ENCODE measurements at places on chromosomes 13 and 19.

DNA sequence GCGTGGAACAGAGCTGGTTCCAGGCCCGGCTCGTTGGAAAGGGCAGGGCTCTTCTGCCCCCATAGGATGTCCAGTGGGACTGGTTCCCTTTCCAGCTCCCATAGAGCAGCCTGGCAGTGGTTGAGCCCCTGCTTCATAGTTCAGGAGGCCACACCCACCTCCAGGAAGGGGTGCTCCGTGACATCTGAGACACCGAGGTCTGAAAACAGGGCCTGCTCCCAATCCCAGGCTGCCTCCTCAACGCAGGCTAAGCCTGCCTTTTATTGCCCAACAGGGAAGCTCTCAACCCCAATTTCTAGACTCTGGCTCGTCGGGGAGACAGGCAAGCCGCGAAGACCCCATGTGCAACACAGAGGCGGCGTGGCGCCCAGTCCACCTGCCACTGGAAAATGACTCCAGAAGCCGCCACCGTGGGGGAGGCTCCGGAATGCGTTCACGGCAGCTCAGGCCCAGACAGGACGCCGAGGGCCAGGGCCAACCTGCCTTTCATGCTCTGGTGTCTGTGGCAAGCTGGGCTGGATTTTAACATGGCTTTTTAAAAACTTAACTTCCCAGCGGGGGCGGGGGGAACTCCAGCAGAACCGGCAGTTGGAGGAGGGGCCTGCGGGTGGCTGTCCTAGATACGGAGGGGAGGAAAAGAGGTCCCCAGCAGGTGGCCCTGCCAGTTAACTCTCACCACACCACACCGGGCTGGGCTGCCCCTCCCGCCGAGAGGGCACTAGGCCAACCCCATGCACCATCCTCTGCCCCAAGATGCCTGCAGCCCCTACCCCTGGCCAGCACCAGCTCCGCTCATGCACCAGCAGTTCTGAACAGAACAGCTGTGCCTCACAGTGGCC lies 17.9 kb upstream of the TINCR start:
- no peak for DNase-seq

DNA sequence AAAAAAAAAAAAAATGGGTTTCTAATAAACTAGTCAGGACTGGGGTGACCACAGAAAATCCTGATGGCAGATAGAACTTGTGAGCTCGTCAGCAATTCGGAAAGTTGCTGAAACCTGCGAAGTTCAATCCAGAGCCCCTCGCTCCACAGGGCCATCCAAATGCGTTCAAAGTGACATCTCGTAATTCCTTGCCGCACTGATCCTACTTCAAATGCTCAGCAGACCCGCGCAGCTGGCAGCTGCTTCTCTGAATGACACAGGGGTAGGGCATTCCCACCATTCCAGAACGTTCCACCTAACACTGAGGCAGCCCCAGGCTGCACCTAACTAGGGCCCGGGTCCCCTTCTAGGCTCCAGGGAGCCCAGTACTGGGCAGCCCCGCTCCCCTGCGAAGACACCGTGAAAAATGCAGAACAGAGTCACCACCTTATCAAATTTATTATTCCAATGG lies 4.8 kb upstream of the DAPK3 start:
- no peak for DNase-seq

DNA sequence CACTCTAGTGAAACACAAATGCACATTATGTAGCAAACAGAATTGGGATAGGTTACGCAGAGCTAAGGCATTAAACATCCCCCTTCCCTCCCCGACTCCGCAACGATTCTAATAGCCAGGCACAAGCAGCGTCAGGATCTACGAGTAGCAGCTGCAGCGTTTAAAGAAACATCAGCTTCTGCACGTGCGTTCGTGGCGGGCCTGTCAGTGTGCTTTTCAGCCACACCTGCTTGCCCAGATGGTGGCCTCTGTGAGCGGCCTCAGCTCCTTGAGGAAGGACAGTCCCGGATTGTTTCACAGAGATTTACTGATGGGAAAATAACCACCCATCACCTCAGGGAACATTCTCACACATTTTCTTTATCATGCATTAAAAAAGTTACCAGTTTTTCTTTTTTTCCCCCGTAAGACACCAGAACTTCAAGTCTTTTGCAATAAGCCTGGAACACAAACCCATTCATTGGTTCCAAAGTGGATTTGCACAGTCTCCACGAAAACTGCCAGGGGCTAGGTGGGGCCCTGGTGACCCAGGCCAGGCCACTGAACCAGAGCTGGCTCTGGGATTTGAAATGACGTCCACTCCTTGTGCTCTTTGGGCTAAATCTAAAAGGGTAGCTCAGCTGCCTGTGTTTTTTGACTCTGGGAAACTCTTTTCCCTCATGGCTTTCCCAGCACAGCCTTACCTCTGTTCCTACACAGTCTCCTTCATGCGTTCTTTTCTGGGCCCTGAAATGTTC lies 325.5 kb downstream of the KCNRG start:
- DNase-seq: no peak

DNA sequence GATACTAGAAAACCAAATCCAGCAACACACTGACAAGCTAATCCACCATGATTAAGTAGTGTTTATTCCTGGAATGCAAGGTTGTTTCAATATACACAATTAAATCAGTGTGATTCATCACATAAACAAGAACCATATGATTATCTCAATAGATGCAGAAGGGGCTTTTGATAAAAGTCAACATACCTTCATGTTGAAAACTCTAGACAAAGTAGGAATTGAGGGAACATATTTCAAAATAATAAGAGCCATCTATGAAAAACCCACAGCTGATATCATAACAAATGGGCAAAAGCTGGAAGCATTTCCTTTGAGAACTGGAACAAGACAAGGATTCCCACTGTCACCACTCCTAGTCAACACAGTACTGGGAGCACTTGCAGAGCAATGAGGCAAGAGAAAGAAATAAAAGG lies 213.6 kb upstream of the CSNK1A1L start:
- no peak for DNase-seq
